ENCODE measurements at places on chromosomes 1 and 21. TPM values are rescaled to one million over a fixed set of nuclear protein-coding genes. Genes with fewer than 3 reads are reported as not detected.

GRCh38 chr1:110203021-110203661 lies 7.0 kb upstream of the KCNC4 start:
- no peak for DNase-seq

DNA sequence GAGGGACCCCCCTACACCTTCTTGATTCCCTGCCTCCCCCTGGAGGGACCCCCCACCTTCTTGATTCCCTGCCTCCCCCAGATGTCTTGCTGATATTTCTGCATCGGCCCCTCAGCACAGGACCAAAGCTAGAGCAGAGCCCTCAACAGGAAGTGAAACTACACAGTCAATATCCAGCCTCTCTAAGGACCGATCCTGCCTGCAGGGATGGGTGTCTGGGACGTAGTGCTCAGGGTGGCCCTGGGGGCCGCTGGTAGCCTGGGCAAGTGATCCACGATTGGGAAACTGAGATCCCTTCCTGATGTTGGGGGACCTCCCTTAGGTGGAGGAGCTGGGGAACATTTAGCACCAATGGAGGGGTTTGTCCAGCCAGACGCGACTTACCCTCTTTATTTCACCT lies 3.9 kb upstream of the LEFTY2 start:
- no peak for DNase-seq

GRCh38 chr21:33051925-33052324 lies 18.0 kb upstream of the OLIG1 start:
- DNase-seq, result no peak

DNA sequence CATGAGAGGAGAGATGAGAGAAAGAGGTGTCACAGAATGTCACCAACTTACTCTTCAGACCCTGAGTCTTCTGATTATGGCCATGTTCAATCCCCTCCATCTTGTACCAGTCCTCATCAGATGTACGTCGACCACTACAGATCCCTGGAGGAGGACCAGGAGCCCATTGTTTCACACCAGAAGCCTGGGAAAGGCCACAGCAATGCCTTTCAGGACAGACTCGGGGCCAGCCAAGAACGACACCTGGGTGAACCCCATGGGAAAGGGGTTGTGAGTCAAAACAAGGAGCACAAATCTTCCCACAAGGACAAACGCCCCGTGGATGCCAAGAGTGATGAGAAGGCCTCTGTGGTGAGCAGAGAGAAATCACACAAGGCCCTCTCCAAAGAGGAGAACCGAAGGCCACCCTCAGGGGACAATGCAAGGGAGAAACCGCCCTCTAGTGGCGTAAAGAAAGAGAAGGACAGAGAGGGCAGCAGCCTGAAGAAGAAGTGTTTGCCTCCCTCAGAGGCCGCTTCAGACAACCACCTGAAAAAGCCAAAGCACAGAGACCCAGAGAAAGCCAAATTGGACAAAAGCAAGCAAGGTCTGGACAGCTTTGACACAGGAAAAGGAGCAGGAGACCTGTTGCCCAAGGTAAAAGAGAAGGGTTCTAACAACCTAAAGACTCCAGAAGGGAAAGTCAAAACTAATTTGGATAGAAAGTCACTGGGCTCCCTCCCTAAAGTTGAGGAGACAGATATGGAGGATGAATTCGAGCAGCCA lies 8.0 kb downstream of the ELOA start:
- DNase-seq, result no peak

DNA sequence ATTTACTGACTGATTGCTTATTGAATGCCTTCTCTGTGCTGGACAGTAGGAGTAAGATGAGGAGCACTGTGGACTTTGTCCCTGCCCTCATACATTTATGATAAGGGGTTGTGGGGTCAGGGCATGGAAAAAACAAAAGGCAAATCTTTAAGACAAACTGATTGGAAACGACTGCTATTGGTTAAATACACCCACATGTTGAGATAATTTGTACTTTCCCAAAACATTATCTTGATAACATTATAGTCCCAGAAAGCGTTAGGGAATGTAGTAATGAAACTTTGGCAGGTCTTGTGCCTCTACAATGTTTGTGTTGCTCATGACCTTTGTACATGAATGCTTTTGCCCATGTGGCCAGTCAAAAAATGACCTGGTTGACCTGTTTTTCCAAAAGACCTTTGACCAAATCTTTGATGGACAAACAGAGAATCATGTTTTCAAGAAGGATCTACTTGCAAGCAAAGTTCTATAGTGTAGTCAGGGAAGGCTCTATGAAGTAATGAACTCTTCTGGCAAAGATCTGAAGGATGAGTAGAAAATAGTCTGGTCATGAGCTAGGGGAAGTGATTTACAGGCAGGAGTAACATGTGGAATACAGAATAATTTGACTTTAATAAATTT lies 50.9 kb downstream of the LEPR start:
- no peak for DNase-seq

DNA sequence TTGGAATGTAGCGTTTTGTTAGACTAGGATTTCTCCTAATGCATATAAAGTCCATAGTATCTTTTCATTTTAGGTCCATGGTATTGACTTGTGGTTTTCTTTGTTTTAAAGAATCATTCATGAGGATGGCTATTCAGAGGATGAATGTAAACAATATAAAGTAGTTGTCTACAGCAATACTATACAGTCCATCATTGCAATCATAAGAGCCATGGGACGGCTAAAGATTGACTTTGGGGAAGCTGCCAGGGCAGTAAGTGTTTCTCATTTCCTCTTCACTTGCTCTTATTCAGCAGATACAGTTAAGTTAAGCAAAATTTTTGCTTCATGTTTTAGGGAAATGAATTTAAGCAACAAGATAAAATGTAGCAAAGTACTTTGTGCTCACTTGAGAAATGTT lies 25.4 kb downstream of the GNAI3 start:
- DNase-seq, result no peak

- DNase-seq, result no peak
These were observed 18.8 kb downstream of the ITSN1 start for GRCh38 chr21:33661146-33661545.

GRCh38 chr1:8812081-8812480 lies 5.4 kb downstream of the RERE start:
- DNase-seq, result no peak

- peak; percentile 54 for DNase-seq
These were observed 1.8 kb downstream of the CCDC17 start for GRCh38 chr1:45621895-45622523.

DNA sequence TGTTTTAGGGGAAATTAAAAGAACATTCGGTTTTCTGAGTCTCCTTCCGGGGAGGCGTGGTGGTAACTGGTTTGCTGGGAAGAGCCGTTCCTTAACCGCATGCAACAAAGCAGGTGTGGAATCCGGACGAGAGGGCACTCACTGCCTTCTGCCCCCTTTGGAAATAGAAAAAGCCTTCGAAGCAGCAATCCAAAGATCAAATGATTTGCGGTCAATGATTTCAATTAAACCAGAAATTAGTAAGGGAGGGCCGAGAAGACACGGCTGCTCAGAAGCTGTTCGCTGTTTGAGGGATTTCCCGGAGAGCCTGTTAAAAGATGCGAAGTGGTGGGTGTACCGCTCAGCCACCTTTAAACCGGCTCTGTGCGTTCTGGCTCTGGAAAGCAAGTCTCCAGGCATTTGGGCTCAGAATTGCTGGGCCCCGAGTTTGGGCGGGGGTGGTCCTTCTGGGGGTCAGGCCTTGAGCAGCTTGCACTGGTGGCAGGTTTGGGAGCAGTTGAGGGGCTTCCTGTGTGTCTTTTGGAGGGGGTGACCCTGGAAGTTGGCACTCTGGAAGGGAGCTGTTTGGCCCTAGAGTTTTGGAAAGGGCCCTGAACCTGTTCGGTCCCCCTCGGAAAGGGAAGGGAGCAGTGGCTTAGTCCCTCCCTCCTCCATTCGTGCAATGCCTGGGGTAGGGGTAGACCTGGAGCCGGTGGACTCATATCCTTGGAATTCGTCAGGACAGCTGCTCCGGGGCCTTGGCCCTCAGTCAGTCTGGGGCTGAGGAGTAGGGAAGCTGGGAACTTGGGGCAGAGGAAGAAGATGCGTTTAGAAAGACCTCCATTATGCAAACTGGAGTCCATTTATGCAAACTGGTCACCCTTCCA lies 3.1 kb downstream of the SIM2 start:
- DNase-seq, result no peak

DNA sequence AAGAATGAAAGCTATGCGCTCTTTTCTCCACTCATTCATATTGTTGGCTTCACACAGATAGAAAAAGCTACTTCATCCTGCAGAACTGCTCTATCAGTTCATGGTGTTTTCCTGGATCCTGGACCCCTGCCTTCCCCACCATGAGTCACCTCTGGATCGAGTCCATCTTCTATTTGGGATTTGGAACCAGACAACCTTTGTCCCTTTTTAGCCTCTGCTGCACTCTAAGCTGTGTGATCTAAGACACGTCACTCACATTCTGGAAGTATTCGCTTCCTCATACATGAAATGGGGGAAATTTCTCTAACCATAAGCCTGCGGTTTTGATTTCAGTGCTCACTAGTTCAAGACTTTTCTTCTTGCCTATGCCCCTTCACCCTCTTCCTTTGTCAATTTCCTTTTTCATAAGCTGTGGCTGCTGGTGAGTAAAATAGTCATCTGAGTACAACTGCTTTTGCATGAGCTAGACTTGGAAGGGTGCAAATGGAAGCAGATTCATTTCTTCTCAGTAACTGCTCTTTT lies 14.1 kb upstream of the DEGS1 start:
- no peak for DNase-seq

DNA sequence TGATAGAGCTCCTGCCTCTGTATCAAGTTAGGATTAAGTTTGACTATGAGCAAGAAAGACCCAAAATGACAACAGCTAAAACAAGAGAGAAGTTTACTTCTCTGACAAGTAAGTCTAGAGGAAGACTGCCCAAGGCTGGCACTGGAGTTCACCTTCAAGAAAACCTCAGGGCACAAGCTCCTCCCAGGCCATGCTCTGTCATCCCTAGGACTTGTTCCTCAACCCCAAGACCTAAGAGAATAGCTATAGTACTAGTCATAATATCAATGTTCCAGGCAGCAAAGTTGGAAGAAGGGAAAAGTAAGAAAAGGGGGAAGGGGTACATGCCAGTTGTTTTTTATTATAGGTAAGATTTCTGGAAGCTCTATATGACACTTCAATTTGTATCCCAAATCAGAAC lies 26.4 kb upstream of the DARS2 start:
- DNase-seq, result no peak

GRCh38 chr21:33642896-33643657 lies 776 bp downstream of the ITSN1 start:
- DNase-seq, result peak; percentile 43

GRCh38 chr1:111747282-111747734 lies 8.1 kb upstream of the INKA2 start:
- no peak for DNase-seq

DNA sequence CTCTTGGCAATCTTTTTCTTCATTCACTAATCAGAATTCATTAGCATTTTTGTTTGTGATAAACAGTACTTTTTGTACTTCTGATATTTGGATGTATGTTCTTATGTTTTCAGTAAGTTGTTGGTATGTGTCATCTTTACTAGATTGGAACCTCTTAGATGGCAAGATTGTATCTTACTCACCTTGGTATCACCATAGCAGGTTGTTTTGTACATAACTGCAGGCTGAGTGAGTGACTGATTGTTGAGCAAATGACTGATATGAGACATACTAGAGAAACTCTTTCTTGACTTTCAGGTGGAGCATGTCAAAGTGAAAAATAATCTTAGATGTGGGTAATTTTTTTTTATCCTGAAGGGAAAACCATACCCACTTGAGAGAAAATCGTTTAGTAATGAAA lies 173.7 kb downstream of the CLEC20A start:
- DNase-seq, result no peak

DNA sequence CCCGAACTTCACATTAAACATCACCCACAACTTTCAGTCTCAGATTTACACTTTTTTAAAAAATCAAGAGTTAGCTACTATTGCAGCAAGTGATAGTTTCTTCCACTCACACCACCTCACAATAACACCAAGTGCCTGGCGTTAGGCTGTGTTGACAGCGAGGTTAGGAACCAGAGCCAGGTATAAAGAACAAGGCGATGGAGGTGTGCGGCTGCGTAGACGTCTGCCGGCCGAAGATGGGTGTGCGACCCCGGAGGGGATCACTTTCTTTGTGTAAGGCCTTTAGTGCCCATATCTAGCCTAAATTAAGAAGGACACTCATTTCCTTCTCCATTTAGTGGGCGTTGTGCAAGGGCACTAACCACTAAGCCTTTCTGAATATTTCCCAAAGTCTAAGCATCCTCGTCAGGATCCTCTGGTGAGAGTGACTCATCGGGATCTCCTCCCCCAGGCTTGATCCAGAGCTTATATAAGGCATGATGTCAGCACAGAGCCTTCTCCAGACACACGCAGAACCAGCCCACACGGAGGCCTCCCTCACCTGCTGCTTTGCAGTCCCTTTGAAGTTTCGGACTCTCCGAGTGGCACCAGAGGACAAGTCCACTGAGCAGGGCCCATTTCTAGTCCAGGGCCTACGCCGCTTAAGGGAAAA lies 11.8 kb downstream of the NHLH2 start:
- peak; percentile 17 for DNase-seq

DNA sequence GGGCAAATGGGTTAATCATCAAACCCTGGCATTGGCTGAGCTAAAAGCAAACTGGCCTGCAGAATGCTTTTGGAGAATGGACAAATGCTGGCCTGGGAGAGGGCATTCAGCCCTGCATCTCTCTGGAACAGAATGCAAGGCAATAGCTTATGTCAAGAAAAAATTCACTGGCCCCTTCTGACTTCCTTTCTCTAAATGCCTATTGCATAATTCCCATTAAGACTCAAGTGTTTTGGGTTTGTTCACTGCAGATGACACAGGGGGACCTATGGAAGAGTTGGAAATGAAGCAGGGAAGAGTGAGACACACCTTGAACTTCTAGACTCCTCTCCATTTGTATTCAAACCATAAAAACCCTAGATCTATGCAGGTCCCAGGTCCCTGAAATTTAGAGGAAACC lies 15.9 kb downstream of the PEA15 start:
- no peak for DNase-seq

The MRAP gene
- 0.23 TPM for total RNA-seq

The PALMD gene
- 101 TPM for total RNA-seq

The NR1I3 gene
- not detected for total RNA-seq

The UTS2 gene
- not detected for total RNA-seq

The CD55 gene
- 62.4 TPM for total RNA-seq

The NFIA gene
- 30.6 TPM for total RNA-seq

The TNFRSF18 gene
- total RNA-seq, result not detected

The AGT gene
- 61.7 TPM for total RNA-seq
